MCF 10A (cell line): ENCODE measurements at places on chromosomes 4 and X.
A peak's percentile ranks its signal among the peaks of the same experiment; 100 is the strongest.

DNA sequence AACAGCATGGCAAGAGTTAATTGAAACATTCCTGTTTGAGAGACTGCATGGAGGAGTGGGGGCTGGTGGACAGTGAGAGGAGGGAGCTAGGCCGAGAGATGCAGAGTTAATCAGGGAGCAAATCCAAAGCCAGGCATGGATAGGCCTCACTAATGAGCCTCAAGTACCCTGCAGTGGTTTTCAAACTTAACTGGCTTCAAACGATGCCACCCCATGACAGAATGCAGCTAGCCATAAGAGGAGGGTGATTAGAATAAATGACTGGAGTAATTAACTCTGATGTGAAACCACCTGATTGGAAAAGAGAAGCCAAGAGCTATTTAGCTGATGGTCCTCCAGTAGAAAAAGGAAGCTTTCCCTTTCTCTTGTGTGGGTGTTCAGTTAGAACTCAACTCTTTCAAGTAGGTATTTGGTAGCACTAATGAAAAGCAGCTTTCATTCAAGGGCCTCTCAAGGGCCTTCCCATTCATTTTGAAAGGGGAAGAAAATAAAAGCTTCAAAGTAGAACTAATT lies 215.4 kb upstream of the MAB21L2 start:
- no peak overlapping the region for H3K27ac ChIP-seq
- no peaks in the 10 kb centered on the region for H3K4me1 ChIP-seq
- H3K27me3 ChIP-seq, result no peaks in the 10 kb centered on the region

DNA sequence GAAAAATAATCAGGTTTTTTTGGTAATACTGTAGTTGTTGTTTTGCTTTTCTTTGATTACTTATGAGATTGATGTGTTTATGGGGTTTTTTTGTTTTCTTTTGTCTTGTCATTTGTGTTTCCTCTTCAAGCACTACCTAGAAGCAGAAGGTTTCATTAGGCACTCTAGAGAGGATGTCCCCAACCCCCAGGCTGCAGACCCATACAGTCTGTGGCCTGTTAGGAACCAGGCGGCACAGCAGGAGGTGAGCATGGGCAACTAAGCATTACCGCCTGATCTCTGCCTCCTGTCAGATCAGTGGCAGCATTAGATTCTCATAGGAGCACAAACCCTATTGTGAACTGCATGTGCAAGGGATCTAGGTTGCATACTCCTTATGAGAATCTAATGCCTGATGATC lies 22.9 kb upstream of the NOCT start:
- no peak overlapping the region for H3K4me3 ChIP-seq
- no peaks in the 10 kb centered on the region for H3K4me1 ChIP-seq
- no peaks in the 10 kb centered on the region for H3K27me3 ChIP-seq
- H3K36me3 ChIP-seq, result no peaks in the 10 kb centered on the region

GRCh38 chr4:110196871-110197528 lies 1.4 kb downstream of the ELOVL6 start:
- peak; percentile 48 for DNase-seq
- peak overlapping the region; percentile 18 for H3K27ac ChIP-seq
- H3K4me3 ChIP-seq, result peak overlapping the region; percentile 86
- H3K27me3 ChIP-seq, result no peaks in the 10 kb centered on the region
- peaks cover 4% of the 10 kb centered on the region for H3K36me3 ChIP-seq

GRCh38 chr4:2667428-2667827 lies 88.7 kb downstream of the TNIP2 start:
- DNase-seq, result no peak
- H3K27me3 ChIP-seq, result no peaks in the 10 kb centered on the region
- H3K36me3 ChIP-seq, result peaks cover 72% of the 10 kb centered on the region
- peaks cover 38% of the 10 kb centered on the region for H3K4me1 ChIP-seq
- no peak overlapping the region for H3K4me3 ChIP-seq

- no peak for DNase-seq
- H3K27ac ChIP-seq, result no peak overlapping the region
- peaks cover 17% of the 10 kb centered on the region for H3K4me1 ChIP-seq
- H3K36me3 ChIP-seq, result peaks cover 11% of the 10 kb centered on the region
- no peak overlapping the region for H3K4me3 ChIP-seq
- peaks cover 43% of the 10 kb centered on the region for H3K27me3 ChIP-seq
Observed at GRCh38 chrX:41665686-41666085, 23.1 kb upstream of the GPR34 start.

DNA sequence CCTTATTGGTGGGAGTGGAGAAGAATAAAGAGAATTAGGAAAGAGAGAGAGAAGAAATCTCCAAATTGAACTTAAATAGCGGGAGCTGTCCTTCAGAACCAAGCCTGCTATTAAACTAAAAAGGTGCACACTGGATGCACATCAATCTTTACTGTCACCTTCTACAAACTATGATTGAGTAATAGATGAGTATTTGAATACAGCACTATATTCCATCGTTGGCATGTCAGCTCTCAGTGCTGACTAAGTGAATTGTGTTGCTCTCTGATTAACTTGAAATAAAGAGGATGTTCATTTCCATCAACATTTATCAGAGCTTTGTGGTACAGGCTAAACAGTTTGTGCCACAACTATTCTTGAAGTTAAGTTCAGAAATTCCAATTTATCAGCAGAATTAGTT lies 143.7 kb upstream of the PABPC4L start:
- H3K4me3 ChIP-seq, result no peak overlapping the region
- H3K27me3 ChIP-seq, result no peaks in the 10 kb centered on the region
- H3K36me3 ChIP-seq, result no peaks in the 10 kb centered on the region
- no peak overlapping the region for H3K27ac ChIP-seq
- H3K4me1 ChIP-seq, result no peaks in the 10 kb centered on the region
- peak; percentile 5 for DNase-seq

DNA sequence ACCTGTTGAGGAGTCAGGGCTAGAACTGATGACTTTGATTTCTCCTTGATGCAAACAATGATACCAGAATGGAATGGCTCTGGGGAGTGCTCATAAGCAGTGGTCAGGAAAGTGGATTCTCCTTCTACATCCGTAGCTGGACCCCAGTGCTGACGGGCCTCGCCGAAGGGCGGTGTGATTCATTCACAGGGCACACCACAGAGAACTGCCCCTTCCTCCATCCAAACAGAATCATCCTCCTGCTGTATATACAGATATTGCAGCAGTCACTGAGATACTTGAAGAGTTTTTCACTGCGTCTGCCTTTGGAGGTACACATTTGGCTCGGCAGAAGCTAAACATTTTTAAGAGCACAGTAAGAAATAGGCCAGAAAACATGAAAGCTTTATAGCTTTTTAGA lies 7.3 kb upstream of the DCTD start:
- H3K4me3 ChIP-seq, result no peak overlapping the region
- H3K27me3 ChIP-seq, result no peaks in the 10 kb centered on the region
- no peak for DNase-seq
- H3K27ac ChIP-seq, result no peak overlapping the region
- no peaks in the 10 kb centered on the region for H3K4me1 ChIP-seq
- no peaks in the 10 kb centered on the region for H3K36me3 ChIP-seq

DNA sequence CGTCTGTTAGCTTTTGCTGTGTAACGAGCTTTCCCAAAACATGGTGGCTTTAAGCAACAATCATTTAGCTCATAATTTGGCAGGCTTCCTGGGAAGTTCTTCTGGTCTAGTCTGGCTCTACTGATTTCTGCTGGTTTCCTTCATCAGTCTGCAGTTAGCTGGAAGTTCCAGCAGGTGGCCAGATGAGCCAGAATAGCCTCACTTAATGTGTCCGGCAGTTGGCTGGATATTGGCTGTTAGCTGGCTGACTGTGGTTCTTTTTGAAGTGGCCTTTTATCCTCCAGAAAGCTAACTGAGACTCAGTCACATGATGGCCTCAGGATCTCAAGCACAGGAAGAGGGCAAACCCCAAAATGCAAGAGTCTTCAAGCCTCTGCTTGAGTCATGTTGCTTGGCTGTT lies 34.9 kb downstream of the FTHL17 start:
- H3K27ac ChIP-seq, result no peak overlapping the region
- no peak overlapping the region for H3K4me3 ChIP-seq
- no peaks in the 10 kb centered on the region for H3K4me1 ChIP-seq
- no peaks in the 10 kb centered on the region for H3K36me3 ChIP-seq
- H3K27me3 ChIP-seq, result peaks cover 11% of the 10 kb centered on the region

- H3K4me3 ChIP-seq, result no peak overlapping the region
- peaks cover 6% of the 10 kb centered on the region for H3K36me3 ChIP-seq
- H3K27me3 ChIP-seq, result no peaks in the 10 kb centered on the region
- peaks cover 17% of the 10 kb centered on the region for H3K4me1 ChIP-seq
Observed at GRCh38 chr4:145960012-145960411, 21.4 kb upstream of the ZNF827 start.

- DNase-seq, result no peak
- H3K27ac ChIP-seq, result no peak overlapping the region
- no peaks in the 10 kb centered on the region for H3K36me3 ChIP-seq
- H3K27me3 ChIP-seq, result peaks cover 93% of the 10 kb centered on the region
- no peak overlapping the region for H3K4me3 ChIP-seq
- no peaks in the 10 kb centered on the region for H3K4me1 ChIP-seq
Observed at GRCh38 chrX:13570261-13570605, 832 bp downstream of the EGFL6 start.

DNA sequence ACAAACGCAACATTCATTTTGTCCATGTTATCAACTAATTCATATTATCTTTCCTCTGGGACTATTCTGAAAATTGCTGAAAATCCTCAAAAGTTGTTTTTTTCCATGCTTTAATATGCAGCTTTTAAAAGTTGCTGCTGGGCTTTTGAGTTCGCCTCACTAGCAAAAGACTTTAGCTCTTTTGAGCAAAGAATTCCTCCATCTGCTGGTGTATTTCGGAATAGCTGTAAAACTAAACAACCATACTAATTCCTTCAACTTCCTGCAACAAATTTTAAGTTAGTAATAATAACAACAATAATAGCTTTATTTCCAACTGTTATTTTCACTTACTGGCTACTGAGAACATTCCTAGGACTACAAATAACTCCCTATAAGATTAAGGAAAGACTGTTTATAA lies 124.5 kb upstream of the PLAC1 start:
- no peaks in the 10 kb centered on the region for H3K4me1 ChIP-seq
- peak; percentile 48 for DNase-seq
- H3K36me3 ChIP-seq, result peaks cover 52% of the 10 kb centered on the region
- H3K27ac ChIP-seq, result no peak overlapping the region
- H3K4me3 ChIP-seq, result no peak overlapping the region

DNA sequence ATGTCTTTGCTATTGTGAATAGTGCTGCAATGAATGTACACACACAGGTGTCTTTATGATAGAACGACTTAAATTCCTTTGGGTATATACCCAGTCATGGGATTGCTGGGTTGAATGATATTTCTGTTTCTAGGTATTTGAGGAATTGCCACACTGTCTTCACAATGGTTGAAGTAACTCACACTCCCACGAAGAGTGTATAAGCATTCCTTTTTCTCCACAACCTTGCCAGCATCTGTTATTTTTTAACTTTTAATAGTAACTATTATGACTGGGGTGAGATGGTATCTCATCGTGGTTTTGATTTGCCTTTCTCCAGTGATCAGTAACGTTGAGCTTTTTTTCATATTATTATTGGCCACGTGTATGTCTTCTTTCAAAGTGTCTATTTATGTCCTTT lies 17.6 kb upstream of the DCUN1D4 start:
- H3K4me1 ChIP-seq, result no peaks in the 10 kb centered on the region
- H3K27me3 ChIP-seq, result no peaks in the 10 kb centered on the region
- no peak overlapping the region for H3K4me3 ChIP-seq
- H3K27ac ChIP-seq, result no peak overlapping the region
- DNase-seq, result no peak

GRCh38 chrX:10926891-10927290 lies 184.2 kb upstream of the HCCS start:
- peaks cover 4% of the 10 kb centered on the region for H3K4me1 ChIP-seq
- H3K27ac ChIP-seq, result no peak overlapping the region
- no peaks in the 10 kb centered on the region for H3K27me3 ChIP-seq

DNA sequence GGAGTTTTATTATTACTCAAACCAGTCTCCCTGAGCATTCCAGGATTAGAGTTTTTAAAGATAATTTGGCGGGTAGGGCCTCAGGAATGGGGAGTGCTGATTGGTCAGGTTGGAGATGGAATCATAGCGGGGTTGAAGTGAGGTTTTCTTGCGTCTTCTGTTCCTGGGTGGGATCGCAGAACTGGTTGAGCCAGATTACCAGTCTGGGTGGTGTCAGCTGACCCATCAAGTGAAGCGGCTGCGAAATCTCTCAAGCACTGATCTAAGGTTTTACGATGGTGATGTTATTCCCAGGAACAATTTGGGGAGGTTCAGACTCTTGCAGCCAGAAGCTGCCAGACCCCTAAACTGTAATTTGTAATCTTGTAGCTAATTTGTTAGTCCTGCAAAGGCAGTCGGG lies 25.1 kb upstream of the SETD7 start:
- H3K4me3 ChIP-seq, result no peak overlapping the region
- DNase-seq, result no peak
- H3K27ac ChIP-seq, result no peak overlapping the region
- H3K27me3 ChIP-seq, result no peaks in the 10 kb centered on the region
- no peaks in the 10 kb centered on the region for H3K36me3 ChIP-seq
- H3K4me1 ChIP-seq, result no peaks in the 10 kb centered on the region

- H3K36me3 ChIP-seq, result no peaks in the 10 kb centered on the region
- no peak overlapping the region for H3K4me3 ChIP-seq
- no peak for DNase-seq
Observed at GRCh38 chrX:133989490-133989889, 4.1 kb upstream of the GPC3 start.

DNA sequence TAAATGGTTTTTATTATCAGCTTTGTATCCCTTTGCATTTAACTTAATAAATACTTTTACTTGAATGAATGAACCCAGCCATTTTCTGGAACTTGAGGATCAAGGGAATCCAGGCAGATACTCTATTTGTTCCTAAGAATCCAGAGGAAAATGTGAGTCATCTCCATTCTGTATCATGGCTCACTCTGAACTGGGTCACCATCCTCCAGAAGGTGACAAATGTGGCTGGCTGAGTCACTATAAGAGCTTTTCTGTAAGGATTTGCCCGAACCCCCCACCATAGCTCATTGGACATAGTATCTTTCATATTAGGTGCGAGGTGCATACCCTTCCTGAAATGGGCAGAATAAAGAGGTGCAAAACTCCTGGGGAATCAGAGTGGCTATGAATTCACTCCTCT lies 25.8 kb downstream of the RTL9 start:
- peaks cover 64% of the 10 kb centered on the region for H3K27me3 ChIP-seq
- DNase-seq, result no peak
- H3K4me3 ChIP-seq, result no peak overlapping the region
- H3K4me1 ChIP-seq, result no peaks in the 10 kb centered on the region

- H3K4me3 ChIP-seq, result no peak overlapping the region
- DNase-seq, result no peak
- H3K36me3 ChIP-seq, result no peaks in the 10 kb centered on the region
- no peaks in the 10 kb centered on the region for H3K4me1 ChIP-seq
Observed at GRCh38 chr4:2786152-2786671, 6.7 kb upstream of the SH3BP2 start.

DNA sequence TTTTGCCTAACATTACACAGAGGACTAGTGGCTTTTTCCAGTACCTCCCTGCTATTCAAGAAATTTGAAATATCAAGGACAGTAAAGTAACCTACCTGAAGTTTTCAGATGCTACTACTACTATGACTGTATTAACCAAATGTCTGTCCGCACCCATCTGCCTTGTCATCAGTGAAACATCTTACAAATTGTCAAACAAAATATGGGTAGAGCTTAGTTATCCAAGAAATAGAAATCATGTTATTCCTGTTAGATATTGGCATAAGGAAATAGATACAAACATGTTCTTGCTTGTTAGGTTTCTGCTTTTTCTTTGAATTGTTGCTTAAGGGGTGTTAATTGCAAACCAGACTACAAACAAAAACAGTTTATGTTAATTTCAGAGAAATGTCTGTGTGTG lies 63.9 kb downstream of the PLS3 start:
- H3K36me3 ChIP-seq, result peaks cover 23% of the 10 kb centered on the region
- H3K4me1 ChIP-seq, result no peaks in the 10 kb centered on the region
- H3K4me3 ChIP-seq, result no peak overlapping the region
- DNase-seq, result no peak

- no peak overlapping the region for H3K4me3 ChIP-seq
- no peak for DNase-seq
- no peaks in the 10 kb centered on the region for H3K4me1 ChIP-seq
Observed at GRCh38 chrX:50814701-50815100, 707 bp upstream of the SHROOM4 start.
